ENCODE measurements at places on chromosomes 3 and 15.

GRCh38 chr3:14001136-14001535 is 121.3 kb upstream of the WNT7A start:
- peak; percentile 41 for DNase-seq

- DNase-seq, result no peak
These were observed 110.5 kb upstream of the SLC24A5 start for GRCh38 chr15:48010316-48010715.

DNA sequence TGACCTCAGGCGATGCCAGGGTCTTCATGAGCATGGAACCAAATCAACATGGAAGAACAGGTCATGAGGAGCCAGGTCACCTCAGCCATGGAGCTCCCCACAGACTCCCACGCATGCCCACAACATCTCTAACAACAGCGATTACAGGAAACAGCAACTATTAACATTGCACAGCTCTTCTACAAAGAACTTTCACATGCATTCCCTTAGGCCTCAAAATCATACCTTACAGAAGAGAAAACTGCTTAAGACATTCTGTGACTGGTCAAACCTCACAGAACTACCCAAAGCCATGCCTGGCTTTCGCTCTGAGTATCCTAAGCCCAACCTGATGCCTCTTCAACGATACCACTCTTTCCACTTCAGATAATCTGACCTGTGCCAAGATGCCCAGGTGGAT is 117.8 kb downstream of the OXNAD1 start:
- DNase-seq, result no peak

GRCh38 chr3:134094491-134094890 is 64.8 kb upstream of the SLCO2A1 start:
- DNase-seq, result no peak

GRCh38 chr3:26731843-26732242 is 109.3 kb downstream of the LRRC3B start:
- DNase-seq, result no peak

GRCh38 chr15:70480196-70480856 is 283.0 kb downstream of the UACA start:
- DNase-seq, result no peak
